ENCODE measurements at places on chromosomes 6 and 20.

- DNase-seq, result no peak
These were observed 11.1 kb downstream of the HEBP2 start for GRCh38 chr6:138415125-138415524.

DNA sequence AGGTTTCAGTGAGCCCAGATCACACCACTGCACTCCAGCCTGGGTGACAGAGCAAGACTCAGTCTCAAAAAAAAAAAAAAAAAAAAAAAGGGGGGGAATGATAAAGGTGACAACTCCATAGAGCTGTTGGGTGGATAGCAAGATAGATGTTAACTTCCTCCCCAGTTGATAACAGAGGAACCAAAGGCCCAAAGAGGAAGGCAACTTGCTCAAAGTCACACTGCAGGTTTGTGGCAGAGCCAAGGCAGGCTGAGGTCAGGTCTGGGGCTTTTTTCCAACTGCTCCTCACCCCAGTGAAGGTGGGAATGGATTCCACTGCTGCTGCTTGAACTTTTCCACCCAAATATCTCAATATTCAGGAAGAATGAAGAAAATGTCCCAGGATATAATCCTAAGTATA, 26.7 kb downstream of the HCK start:
- DNase-seq, result no peak

DNA sequence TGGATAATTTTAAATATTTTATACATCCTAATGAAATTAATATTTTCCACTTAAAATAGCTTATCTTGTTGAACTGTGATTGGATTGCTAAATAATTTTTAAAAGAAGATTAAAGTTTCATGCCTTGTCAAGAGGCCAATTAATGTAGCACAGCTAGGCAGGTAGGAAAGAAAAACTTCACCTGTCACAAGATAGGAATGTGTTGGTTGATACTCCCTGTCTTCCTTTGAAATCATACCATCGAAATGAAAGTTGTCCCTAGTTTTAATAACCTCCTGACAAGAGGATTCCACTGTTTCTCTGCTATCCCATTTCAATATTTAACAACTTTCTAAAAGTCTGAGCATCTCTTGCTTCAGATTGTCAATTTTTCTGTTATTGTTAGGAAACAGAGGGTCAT, 80.8 kb downstream of the BMP6 start:
- DNase-seq, result no peak

DNA sequence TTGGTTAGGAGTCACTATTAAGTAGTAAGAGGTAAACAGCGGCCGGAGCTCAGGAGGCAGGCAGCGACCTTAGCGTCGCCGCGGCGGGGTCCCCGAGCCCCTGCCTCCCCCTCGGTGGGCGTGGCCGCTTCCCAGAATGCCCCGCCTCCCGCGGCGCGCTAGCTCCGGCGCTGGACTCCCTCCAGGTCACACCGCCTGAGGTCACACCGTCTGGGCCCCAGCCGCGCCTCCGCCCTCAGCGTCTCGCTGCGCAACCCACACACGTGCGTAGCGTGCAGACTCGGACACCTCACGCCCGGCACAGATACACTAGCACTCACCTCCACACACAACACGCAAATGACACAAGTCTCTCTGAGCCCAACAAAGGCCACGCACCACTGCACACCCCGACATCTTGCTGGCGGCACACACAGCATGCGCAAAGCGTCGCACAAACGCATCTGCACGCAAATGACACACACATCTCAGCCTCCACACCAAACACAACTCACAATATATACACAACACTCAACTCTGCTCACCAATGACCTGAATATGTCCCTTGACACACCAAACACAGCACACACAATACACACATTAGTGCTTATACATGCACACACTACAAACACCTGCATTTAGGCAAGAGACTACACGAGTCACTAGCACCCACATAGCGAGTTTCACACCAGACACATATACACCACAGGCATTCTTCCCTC, 17.6 kb upstream of the CDKN1A start:
- no peak for DNase-seq

DNA sequence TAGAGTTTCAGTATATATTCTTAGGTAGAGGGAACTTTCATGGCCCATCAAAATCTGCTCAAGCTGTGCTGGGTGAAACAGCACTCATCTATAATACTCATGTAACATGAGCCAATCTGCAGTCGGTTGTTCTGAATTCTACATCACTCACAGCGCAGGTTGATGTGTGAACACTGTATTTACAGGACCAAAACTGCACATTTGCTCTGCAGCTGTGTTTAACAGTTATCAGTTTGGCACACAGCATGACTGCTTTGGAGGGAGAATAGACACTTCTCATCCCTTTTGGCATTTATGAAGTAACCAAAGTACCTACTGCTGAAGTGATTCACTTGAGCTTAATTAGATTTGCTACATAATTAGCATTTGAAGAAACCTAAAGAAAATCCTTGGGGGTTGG, 225.1 kb downstream of the BCKDHB start:
- DNase-seq, result peak; percentile 50

DNA sequence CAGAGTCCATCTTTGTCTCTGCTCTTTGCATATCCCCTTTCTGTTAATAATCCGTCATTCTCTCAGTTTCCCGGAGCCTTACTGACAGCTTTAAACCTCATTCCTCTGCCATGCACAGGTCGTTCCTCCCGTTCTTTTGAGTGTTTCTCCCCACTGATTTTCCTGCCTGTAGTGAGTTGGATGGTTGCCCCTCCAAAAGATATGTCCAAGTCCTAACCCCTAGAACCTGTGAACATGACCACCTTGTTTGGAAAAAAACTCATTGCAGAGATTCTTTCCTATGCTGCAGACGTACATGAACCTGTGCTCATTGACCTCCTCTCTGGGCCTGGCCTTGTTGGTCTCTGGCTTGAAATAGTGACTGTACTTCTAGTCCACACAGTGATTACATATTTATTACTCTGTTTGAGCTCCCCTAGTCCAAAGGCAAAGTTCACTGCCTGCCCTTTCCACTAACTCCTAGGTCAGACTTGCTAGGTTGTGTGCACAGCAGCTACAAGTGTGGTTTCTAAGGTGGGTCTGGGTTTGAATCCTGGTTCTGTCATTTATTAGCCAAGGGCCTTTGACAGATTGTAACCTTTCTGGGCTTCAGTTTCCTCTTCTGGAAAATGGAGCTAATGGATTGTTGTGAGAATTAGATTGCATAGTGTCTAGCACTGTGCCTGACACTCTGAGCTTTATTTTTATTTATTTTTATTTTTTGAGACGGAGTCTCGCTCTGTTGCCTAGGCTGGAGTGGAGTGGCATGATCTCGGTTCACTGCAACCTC, 29.3 kb downstream of the PPARD start:
- no peak for DNase-seq

DNA sequence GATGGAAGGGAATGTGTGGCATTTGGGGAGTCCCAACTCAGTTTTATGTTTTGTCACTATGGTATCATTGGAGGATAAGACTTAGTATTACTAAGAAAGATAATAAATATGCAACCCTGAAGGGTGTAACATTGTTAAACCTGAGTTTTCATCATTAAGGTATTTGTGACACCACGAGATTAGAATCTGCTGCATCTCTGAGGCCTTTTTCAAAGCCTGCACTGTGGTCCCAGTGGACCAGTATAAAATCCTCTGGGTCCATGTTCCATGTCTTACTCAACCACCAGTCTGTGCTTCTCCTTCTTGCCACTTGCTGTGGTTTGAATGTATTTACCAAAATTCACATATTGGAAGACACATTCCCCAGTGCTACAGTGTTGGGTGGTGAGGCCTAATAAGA, 130.6 kb downstream of the TBX18 start:
- DNase-seq, result no peak

- DNase-seq, result no peak
These were observed 27.3 kb downstream of the GMPR start for GRCh38 chr6:16265351-16266341.

GRCh38 chr6:37848371-37848770, 28.8 kb downstream of the ZFAND3 start:
- DNase-seq, result no peak

DNA sequence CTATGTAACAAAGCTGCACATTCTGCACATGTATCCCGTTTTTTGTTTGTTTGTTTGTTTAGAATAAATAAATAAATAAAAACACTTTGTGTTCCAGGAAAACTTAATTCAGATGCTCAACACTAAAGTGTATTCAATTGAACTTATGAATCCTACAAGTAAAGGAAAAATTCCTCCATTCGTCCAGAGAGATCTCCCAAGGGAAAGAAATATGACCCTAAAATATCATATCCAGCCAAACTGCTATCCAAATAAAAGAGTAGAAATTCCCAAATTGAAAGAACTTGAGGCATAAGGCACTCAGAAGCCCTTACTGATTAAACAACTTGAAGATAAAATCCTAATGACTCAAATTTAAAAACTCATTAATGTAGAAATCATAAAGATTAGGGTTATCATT, 90.4 kb downstream of the MOXD1 start:
- no peak for DNase-seq

GRCh38 chr6:7974938-7975763, 64.6 kb upstream of the TXNDC5 start:
- no peak for DNase-seq

DNA sequence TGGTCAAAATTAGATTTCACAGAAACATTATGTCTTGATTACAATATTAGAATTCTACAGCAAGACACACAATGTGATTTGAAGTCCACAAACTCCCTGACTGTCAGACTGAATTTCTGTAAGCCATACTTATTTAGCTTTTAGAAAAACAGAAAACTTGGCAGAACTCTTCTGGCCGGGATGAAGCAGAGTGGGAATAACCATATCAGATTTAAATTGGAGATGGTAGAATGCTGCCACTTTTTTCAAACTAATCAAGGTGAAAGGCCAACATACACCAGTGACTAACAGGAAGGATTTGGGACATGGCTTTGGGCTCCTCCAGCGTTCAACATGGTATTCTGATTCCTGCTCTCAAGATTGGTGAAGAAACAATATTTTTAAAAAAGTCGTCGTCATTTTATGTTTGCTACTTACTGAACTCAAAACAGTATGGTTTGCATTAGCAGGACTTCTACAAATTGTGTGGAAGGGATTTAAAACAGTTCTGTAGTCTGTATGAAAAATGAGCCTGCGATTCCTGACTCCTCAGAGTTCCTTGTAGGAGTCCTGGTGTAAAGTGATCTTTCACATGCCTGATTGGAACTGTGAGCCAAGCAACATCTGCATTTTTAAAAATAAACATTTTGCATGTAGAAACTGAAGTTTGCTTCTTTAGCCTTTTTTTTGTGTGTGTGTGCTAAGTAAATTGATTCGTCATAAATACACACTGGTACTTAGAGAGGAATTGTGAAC, 297.9 kb upstream of the SOX4 start:
- DNase-seq, result no peak

- DNase-seq, result no peak
These were observed 62.4 kb upstream of the GMDS start for GRCh38 chr6:2307799-2308198.

- no peak for DNase-seq
These were observed 609.0 kb downstream of the QKI start for GRCh38 chr6:164023535-164023934.

GRCh38 chr6:115001731-115002350, 659.0 kb upstream of the HS3ST5 start:
- DNase-seq, result no peak

DNA sequence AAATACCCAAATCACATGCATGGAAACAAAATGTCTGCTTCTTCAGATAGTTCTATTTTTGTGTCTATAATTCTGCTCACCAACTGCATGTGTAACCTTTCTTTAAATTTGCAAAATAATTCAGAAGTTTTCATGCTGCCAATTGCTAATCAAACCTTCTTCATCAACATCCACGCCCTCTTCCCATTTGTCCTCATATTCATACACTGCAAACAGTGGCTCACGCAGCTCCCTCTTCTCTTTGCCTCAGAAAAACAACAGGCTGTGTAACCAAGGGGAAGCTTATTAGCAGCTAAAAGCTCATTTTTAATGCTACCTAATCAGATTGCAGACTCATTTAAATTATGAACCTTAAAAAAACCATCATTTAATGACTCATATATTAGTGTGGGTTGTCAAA, 555.0 kb upstream of the EPHA7 start:
- DNase-seq, result no peak

GRCh38 chr6:160048471-160048870, 73.1 kb upstream of the SLC22A1 start:
- no peak for DNase-seq

GRCh38 chr6:170564936-170565530, 10.9 kb downstream of the TBP start:
- no peak for DNase-seq

DNA sequence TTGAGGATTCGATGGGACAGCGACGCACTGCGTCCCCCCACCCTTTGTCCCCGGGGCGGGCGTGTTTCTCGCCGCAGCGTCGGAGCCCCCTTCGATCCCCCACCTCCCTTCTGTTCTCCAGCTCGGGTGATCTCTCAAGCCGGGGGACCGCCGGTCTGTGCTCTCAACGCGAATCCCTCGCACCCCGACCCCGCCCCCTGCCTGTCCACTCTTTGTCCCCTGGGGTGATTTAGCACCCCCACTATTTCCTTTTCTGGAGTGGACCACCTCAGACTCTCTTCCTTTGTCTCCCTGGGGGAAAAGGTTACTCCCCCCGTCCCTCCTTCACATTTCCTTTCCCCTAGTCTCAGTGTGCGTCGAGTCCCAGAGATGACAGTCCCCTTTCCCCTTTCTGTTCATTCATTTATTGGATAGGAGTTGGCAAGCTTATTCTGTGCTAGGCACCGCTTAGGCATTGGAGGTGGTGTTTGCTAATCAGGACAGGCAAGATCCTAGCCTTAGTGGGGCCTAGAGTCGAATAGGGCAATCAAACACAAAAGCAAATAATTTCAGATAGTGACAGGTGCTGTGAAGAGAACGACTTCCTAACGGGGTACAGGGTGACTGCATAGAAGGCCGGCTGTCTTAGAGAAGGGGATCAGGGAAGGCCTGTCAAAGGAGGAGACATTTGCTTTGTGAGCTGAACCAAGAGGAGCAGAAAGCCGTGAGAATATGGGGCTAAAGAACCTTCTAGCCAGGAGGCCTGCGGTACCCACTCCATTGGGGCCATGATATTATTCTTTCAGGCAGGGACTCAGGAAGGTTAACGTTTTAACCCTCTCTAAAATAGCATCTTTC, 741 bp downstream of the PTPN1 start:
- peak; percentile 19 for DNase-seq
